ENCODE measurements at places on chromosomes 5 and 9.

- no peak for DNase-seq
These were observed 349.3 kb upstream of the ACTBL2 start for GRCh38 chr5:57831932-57832331.

- no peak for DNase-seq
These were observed 300.6 kb upstream of the EDIL3 start for GRCh38 chr5:84685121-84685894.

- DNase-seq = no peak
These were observed 374.6 kb downstream of the SPATA31D1 start for GRCh38 chr9:82363198-82363597.

DNA sequence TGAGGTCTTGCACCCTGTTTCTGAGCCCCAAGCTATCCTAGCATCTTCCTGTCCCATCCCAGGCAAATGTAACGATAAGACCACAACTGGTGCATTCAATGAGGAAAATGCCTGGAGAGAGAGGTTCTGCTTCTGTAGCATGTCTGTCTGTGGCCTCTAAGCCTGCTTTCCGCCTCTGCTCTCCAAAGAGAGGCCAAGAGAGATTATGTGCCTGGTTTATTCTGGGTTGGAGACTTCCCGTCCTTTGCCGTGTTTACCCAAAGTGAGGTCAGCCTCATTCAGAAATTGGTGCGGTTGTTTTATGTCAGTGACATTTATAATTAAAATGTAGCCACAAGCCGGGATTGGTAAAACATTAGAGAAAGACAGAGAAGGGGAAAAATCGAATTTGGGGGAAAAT, 77.8 kb downstream of the FGF1 start:
- no peak for DNase-seq

DNA sequence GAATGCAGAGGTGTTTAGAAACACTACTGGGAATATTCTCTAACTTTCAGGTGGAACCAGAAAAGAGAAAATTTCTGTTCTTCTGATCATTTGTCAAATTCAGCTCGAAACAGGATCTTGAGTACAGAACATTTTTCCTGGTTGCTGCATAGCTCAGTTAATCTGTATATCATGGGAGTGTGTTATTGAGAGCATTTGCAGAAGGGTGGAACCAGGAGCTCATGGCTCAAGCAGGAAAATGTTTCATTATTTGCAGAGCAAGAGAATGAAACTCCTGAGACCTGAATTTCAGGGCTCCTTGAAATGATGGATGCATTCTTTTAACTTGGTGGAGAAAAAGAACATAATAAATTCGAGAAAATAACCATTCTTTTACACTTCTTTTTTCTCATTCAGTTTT, 97.9 kb downstream of the AOPEP start:
- no peak for DNase-seq

GRCh38 chr9:100856238-100856637, 172.3 kb upstream of the PLPPR1 start:
- no peak for DNase-seq

DNA sequence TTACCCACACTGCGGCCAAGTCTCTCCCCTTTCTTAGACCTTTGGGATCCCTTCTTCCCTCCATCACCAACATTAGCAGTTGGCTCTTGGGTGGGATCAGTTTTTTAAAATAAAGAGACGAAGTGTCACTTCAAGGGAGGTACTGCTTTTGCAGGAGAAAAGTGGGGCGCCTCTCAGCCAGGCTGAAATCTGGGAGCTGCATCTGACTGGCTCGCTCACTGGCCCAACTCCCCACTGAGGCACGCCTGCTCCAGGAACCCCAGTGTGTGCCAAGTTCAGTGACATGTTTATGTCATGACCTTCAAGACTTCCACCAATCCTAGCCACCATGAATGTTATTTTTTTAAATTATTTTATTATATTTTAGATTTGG, 130.5 kb downstream of the MVB12B start:
- no peak for DNase-seq

DNA sequence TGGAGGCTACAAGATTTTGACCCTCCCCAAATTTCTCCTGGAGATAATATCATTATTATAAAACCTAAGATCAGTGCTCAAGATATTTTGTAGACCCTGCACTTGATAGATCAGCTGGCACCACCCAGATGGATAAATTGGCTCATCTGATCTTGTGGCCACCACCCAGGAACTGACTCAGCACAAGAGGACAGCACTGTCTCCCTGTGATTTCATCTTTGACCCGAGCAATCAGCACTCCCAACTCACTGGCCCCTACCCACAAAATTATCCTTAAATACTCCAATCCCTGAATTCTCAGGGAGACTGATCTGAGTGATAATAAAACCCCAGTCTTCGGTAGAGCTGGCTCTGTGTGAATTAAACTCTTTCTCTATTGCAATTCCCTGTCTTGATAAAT, 34.5 kb upstream of the TENT2 start:
- DNase-seq = no peak

All from CD8-positive, alpha-beta T cell (primary cell).